ENCODE measurements at places on chromosomes 11 and 22.
A peak's percentile ranks its signal among the peaks of the same experiment; 100 is the strongest.

- DNase-seq = no peak
Observed at GRCh38 chr22:33347002-33347401, 288.8 kb upstream of the SYN3 start.

- no peak for DNase-seq
Observed at GRCh38 chr11:67309661-67310061, 6.3 kb downstream of the SSH3 start.

DNA sequence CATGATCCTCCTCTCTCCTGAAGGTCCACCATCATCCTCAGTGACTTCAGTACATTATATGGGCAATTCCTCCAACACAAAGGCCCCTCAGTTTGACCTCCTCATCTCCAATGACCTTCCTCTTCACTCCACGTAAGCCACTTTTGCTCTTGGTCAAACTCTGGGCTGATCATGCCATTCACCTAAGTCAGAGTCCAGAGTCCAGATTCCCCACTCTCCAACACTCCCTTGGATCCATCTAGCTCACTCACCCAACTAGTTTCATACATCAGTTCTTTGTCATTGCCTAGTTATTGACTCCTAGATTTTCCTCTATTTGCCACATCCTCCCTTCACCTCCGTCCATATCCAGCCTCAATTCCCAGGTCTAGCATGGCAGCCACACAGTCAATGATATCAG lies 30.5 kb upstream of the TTC12 start:
- no peak for DNase-seq

DNA sequence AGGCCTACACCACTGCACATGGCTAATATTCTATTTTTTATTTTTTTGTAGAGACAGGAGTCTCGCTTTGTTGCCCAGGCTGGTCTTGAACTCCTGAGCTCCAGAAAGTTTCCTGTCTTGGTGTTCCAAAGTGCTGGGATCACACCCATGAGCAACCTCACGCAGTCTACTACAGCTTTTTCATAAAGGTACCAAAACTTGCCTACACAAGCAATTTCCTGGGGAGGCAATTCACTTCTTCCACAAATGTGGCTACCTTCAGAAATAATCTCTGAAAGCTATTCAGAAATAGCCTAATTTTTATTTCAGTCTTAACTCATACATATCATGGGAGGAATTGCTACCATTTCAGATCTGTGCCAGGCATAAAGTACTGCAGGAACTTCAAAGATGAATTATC lies 11.4 kb downstream of the SLC35F2 start:
- DNase-seq = no peak

DNA sequence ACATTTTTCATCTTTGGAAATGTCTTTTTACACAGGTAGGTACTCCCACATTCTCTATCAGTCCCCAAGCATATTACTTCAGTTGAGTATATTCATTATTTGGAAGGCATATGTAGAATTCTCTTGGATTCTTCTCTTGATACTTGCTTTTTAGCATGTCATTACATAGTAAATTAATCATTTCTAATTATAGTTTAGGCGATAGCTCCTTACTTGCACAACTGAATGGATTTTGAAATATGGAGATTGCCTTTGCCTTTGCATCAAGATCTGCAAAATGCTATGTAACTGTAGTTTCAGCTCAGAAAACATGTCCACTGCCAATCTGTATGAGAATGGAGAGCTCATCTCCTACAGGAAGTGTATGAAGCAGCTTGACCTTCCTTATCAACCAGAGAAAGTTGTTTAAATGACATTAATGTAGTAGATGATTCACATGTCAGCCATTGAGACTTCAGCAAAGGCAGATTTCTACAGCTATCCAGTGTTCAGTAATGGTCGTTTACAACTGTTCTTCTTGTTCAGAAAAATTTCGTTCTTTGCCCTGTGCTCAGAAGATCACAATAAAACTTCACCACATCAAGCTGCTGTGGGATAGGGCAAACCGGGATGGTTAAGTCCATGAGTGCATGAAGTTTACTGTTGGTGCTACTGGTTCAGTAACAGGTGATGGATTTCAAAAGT lies 61.6 kb downstream of the PPP6R3 start:
- DNase-seq = no peak

- no peak for DNase-seq
Observed at GRCh38 chr11:79697905-79698304, 257.1 kb upstream of the TENM4 start.

DNA sequence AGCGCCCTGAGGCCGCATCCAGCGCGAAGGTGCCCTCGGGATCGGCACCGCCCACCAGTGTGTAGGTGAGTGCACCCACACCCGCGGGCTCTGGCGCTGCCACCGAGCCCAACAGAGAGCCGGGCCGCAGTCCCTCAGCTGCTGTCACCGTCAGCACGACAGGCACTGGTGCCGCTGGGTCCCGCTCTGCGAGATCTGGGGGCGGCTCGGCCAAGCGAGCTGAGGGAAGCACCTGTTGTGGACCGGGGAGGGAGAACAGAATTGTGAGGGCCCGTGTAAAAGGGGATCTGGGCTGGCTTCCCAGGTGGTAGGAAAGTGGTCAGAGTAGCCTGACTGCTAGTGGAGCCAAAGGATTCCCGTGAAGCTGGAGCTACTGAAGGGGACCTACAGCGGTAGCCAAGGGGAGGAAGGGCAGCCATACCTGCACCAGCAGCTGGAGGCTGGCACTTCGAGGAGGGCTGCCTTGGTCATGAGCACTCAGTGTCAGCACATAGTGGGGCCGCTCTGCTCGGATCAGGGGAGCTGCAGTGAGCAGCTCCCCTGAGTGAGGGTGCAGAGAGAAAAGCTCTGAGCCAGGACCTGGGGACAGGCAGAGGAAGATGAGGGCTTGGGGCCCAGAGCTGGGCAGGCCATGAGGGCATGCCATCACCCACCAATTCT lies 11.5 kb upstream of the TPP1 start:
- no peak for DNase-seq

- DNase-seq = no peak
Observed at GRCh38 chr11:107916671-107917241, 11.5 kb upstream of the RAB39A start.

DNA sequence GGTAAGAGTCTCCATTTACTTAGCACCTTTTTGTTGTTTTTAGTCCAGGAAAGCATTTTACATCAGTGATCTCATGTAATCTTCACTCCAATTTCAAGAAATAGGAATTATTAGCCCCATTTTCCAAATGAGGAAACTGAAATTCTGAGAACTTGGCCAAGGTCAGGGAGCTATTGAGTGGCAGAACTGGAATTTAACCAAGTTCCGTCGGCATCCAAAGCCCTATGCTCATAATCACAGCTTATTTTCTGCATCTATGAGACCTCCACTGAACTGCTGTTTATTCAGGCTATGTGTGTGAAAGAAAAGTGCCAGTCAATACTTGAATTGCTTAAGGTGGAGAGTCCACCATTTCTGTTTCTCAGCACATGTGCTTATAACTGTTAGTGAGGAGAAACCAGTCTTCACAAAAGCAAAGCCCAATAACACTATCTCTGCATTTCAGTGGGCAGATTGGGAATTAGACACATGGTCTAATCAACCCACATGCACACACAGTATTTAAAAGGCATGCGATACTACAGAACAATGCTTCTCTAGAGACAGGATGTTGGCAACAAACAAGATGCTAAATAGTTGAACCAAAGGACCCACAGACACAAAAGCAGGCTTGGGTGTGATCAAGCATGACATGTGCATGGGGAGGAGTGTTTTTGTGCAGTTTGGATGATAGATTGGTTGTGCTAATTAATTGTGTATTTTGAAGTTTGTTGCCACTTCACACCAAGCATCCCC lies 780.6 kb downstream of the OPCML start:
- no peak for DNase-seq

DNA sequence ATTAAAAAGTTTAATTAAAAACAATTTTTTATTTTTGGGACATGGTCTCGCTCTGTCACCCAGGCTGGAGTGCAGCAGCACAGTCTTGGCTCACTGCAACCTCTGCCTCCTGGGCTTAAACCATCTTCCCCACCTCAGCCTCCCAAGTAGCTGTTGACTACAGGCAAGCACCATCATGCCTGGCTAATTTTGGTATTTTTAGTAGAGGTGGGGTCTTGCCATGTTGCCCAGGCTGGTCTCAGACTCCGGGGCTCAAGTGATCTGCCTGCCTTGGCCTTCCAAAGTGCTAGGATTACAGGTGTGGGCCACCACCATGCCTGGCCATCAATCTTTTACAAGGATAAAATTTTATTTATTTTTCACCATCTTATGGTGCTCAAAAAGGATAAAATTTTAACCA lies 43.3 kb upstream of the PHOX2A start:
- no peak for DNase-seq

- DNase-seq = peak; percentile 5
Observed at GRCh38 chr11:28966951-28967350, 858.8 kb downstream of the METTL15 start.

DNA sequence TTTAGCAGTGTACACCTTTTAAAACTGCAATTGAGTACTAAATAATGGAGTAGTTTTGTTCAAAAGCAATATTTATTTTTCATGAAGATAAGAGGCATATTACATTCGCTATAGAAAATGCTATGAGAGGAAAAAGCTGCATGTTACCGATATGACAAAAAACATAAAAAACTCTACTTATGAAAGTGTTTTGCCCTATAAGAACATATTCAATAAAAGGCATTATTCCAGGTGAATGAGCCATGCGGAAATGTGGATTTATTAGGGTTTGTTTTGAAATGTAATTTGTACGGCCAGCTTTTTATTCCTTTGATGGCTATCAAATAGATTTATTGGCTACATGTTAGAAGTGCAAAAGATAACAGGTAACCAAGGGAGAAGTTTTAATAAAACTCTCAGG lies 129.3 kb upstream of the DDI1 start:
- DNase-seq = no peak

DNA sequence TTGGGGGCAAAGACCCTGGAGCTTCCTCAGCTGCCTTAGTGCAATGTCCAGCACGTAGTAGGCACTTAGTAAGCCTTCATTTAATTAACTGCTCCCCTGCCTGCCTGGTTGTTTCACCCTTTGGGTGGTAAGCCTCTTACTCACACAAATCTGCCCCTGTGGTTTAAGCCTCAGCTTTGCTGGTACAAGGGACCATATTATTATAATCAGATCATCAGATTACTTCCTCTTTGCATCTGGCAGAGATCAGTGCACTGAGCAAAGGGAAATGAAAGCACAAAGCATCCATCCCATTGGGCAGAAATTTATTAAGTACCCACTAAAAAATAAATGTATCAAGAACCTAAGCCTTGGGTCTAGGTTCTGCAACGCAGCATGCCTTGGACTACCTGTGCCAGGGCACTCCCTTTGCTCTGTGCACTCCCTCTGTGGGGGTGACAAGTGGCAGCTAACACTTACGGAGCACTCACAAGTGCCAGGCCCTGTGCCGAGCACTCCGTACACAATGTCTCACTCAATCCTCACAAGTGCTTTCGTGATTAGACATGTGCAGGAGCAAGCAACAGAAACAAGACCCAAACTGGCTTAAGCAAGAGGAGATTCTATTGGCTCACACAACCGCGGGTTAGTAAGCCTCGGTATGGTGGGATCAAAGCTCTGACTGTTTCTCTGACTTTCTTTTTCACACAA lies 34.9 kb upstream of the DAGLA start:
- DNase-seq = no peak

GRCh38 chr11:92180226-92180625 lies 44.4 kb upstream of the FAT3 start:
- DNase-seq = no peak

- DNase-seq = no peak
Observed at GRCh38 chr11:74017631-74018030, 8.7 kb upstream of the UCP3 start.

DNA sequence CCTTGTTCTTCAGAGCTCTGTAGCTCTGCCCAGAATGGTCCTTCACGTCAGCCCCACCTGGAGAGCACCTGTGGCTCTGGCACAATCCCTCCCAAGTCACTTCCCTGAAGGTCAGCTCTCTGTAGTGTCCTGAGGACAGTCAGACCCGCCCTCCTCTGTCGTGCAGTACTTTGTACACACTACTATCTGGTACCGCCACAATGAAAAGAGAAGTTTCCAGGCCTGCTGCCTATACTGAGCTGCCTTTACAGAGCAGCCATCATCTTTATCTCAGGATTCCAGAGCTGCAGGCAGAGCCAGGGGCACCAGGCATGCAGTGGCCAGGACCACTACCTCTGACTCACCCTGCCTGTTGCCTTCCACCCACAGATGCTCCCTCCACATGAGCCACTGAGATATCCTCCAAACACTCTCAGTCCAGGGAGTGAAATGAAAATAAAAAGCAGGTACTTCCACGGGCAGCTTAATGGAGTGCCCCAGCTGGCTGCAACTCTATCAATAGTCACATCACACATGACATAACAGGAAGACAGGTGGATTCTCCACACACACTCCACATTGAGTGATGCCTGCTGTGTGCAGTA lies 7.3 kb downstream of the PACSIN2 start:
- DNase-seq = peak; percentile 66

- DNase-seq = peak; percentile 78
Observed at GRCh38 chr11:12727563-12728211, 53.5 kb downstream of the TEAD1 start.

- no peak for DNase-seq
Observed at GRCh38 chr22:28151151-28151816, 232.2 kb upstream of the PITPNB start.

GRCh38 chr22:31492151-31492550 lies 2.5 kb upstream of the EIF4ENIF1 start:
- DNase-seq = peak; percentile 39

GRCh38 chr22:29011240-29012100 lies 50.2 kb downstream of the C22orf31 start:
- DNase-seq = no peak

DNA sequence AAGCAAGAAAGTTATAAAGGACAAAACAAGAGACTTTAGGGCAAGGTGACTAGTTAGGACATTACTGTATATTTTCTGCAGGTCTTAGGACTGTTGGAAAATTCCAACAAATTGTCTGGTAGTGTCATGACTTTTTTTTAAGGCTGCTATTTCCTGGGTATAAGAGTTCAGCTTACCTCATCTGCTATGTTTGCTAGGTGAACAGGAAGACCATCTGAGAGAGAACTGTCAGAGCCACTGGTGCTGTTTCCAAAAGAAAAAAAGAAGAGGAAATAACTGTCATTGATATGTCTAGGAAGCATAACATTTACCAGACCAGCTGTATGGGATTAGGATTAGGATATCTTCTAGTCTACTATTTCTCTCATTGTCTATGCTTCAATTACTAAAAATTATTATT lies 26.3 kb upstream of the MTCH2 start:
- no peak for DNase-seq

DNA sequence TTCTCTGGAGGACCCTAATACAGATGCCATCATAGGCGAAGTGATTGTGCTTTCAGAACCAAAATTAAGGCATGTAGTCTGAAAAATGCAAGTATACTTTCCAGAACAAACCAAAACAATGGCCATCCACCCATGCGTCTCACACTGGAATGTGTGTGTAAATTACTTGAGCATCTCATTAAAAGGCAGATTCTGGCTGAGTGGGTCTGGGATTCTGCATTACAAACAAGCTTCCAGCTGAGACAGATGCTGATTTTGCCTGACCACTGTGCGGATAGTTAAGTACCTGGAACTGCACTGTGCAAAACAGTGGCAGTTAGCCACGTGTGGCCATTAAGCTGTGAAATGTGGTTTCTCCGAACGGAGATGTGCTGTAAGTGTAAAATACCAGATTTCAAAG lies 26.2 kb downstream of the RRP7A start:
- no peak for DNase-seq
